Stimulated activated CD4-positive, alpha-beta T cell treated with anti-CD3 and anti-CD28 coated beads, TNF-alpha, amount 100 ng/mL, for 24 hours (primary cell): ENCODE measurements at places on chromosomes 3 and 15.

- no peak for DNase-seq
Measured at GRCh38 chr3:183527428-183528379, 27.8 kb downstream of the KLHL6 start.

- no peak for DNase-seq
Measured at GRCh38 chr3:42545284-42545900, 36.4 kb downstream of the SEC22C start.

GRCh38 chr15:46354443-46354842 lies 719.6 kb downstream of the SQOR start:
- no peak for DNase-seq

DNA sequence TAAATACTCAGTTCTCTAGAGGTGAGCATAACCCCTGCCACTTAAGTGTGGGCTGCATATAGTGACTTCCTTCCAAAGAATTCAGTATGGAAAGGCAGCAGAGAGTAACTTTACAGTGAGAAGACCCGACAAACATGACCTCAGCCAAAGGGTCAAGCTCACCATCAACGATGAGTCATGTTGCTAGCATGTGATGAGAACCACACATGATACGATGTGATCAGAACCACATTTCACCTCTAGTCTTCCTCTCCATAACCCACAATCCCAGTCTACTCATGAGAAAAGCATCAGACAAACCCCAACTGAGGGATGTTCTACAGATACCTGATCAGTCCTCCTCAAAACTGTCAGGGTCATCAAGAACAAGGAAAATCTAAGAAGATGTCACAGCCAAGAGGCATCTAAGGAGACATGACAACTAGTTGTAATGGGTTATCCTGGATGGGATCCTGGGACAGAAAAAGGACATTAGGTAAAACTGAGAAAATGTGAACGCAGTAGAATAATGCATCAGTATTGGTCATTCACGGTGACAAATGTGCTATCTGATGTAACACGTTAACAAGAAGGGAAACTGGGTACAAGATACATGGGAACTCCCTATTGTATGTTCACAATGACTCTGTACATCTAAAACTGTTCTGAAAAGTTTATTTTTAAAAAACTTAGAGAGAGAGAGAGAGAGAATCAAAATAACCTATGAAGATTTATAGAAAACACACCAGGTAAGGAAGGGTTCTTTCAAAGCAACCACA lies 28.3 kb downstream of the SEC61A1 start:
- no peak for DNase-seq

- no peak for DNase-seq
Measured at GRCh38 chr3:11495948-11496557, 147.7 kb downstream of the VGLL4 start.

GRCh38 chr15:96474231-96474664 lies 143.7 kb downstream of the NR2F2 start:
- DNase-seq = no peak

GRCh38 chr3:185069037-185070030 lies 83.5 kb downstream of the C3orf70 start:
- no peak for DNase-seq

GRCh38 chr15:74228723-74229081 lies 7.4 kb upstream of the CCDC33 start:
- DNase-seq = no peak

DNA sequence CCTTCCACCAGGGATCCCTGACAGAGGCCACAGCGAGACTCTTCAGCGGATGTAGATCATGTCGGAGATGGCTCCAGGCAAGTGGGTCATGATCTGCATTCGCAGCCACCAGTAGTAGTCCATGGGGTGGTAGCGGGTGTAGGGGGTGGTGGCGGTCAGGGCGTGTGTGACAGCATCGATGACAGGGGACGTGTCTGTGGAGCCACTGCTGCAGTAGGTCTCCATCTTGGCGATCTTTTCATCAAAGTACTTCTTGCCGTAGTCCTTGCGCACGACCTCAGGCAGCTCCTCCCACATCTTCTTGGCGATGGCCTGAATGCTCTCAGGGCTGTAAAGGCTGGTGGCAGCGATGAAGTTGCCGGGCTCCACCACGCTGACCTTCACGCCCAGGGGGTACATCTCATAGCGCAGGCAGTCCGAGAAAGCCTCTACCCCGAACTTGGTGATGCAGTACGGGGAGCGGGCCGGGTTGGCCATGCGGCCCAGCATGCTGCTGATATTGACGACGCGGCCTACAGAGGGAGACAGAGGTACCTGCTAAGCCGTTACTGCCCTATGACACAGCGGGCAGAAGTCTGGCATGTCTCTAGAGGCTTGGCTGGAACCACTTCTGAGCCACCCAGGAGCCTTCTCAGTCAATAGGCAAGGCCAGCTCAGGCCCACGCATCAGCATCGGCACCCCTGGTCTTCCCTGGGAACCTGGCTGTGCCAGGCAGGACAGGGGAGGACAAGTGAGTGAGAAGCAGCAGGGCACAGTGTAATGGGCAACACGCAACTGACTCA lies 43.7 kb downstream of the BDH1 start:
- no peak for DNase-seq

DNA sequence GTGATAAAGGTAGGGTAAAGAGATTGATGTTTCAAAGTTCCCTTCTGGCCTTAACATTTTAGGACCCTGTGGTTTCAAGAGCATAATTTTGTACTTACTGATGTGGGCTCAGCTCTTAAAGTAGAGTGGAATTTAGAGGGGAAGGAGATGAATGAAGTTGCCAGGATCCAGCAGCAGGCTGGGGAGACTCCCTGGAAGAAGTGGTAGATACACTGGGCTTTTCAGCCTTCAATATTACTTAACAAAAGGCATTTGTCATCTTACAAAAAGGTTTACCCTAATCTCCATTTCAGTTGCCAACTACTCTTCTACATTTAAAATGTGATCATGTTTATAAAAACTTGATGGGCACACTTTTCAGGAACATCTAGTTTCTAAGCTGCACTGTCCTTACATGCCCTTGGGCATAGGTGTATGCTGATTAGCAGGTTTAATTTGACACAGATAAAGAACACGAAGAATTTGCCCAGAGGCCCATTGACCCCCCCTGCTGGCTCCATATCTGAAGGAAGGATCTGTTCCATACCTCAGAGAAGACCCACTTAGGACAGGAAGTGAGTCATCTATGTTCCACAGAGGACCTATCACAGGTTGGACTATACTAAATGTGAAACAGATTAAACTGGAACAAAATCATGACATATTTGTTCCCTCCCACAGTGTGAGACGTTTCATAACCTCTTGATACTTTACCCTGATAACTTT lies 93.0 kb upstream of the LPP start:
- peak; percentile 33 for DNase-seq

- DNase-seq = no peak
Measured at GRCh38 chr3:122835590-122835989, 40.7 kb downstream of the SLC49A4 start.
